Thoracic aorta (tissue), 2 donors: ENCODE measurements at places on chromosomes 6 and 20. TPM values are rescaled to one million over a fixed set of nuclear protein-coding genes. Genes with fewer than 3 reads are reported as not detected.

PPP1R3G gene
- total RNA-seq, result 3.7 TPM

DNA sequence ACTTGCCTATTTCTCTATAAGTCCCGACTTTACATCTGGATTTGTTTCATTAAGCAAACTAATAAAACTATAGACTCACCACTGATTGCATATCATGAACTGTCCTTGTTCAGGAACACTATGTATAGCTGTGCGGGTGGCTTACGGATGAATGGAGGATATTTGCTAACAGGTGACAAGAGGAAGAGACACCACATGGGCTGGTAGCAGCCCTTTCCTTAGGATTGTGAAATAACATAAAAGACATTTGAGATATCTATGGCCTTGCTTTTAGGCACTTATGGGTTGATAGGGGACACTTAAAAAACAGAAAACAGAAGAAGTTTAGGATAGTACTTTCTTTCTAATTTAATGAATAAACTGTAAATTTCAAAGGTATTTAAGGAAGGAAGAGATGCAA is 5.0 kb upstream of the CAP2 start:
- peaks cover 3% of the 10 kb centered on the region for H3K4me1 ChIP-seq
- H3K4me3 ChIP-seq, result no peak overlapping the region
- DNase-seq, result no peak
- H3K27ac ChIP-seq, result no peak overlapping the region

DNA sequence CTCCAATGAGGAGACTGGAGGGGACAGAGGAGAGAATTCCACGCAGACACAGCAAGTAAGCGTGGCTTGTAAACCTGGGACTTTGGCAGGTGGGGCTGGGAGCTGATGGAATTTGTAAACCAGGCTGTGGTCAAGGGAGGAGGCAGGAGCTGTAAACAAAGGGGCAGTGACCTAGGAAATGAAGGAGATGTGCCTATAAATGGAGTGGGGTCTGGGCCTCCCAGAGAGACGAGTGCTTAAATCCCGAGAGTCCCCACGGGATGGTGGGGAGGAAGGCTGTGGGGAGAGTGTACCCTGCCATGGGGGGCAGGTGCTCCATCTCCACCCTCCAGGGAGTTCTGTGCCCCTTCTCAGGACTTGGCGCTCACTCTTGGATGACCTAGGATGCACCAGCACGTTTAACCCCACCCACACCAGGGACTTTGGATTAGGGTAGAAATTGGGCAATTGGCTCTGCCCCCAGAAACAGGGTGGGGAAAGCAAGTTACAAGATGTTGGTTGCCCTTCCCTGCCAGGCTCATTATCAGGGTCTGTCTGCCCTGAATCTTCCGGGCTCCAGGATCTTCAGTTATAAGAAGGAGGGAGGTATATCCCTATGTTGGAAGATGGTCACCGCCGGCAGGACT is 4.0 kb upstream of the DHX16 start:
- no peak overlapping the region for H3K27ac ChIP-seq
- no peak overlapping the region for H3K4me3 ChIP-seq
- peaks cover 29% of the 10 kb centered on the region for H3K4me1 ChIP-seq

GRCh38 chr6:109794201-109794923 is 103.3 kb downstream of the FIG4 start:
- no peak overlapping the region for H3K27ac ChIP-seq
- H3K27me3 ChIP-seq, result no peaks in the 10 kb centered on the region
- peaks cover 13% of the 10 kb centered on the region for H3K4me1 ChIP-seq
- no peak overlapping the region for H3K4me3 ChIP-seq

DACT2 gene
- 0.28 TPM for total RNA-seq

GRCh38 chr6:44951253-44951747 is 376.8 kb upstream of the RUNX2 start:
- no peak overlapping the region for H3K4me3 ChIP-seq
- H3K27me3 ChIP-seq, result no peaks in the 10 kb centered on the region
- no peaks in the 10 kb centered on the region for H3K4me1 ChIP-seq
- no peaks in the 10 kb centered on the region for H3K36me3 ChIP-seq

- H3K36me3 ChIP-seq, result no peaks in the 10 kb centered on the region
- peak overlapping the region; percentile 96 for H3K27ac ChIP-seq
- H3K4me3 ChIP-seq, result peak overlapping the region; percentile 46
- H3K4me1 ChIP-seq, result peaks cover 42% of the 10 kb centered on the region
- DNase-seq, result no peak
Measured at GRCh38 chr6:160358225-160359119, 10.3 kb downstream of the SLC22A3 start.

NFS1 gene
- 19.4 TPM for total RNA-seq

DNA sequence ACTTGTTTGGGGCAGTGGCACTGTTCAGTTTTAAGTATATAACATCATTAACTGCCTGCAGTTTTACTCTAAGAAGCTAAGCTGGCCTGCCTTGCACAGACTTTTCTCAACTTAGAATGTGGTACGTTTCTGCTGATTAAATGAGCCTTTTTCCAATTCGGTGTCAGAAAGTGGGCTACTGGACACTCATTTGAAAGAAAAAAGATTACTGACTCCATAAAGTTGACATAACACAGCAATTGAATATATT is 2.1 kb downstream of the ZMYND8 start:
- H3K4me1 ChIP-seq, result peaks cover 92% of the 10 kb centered on the region
- no peak overlapping the region for H3K4me3 ChIP-seq
- no peak for DNase-seq
- peak overlapping the region; percentile 97 for H3K27ac ChIP-seq
- H3K27me3 ChIP-seq, result no peaks in the 10 kb centered on the region

TREM2 gene
- total RNA-seq, result 9.8 TPM

OPRL1 gene
- total RNA-seq, result 1.1 TPM

DNA sequence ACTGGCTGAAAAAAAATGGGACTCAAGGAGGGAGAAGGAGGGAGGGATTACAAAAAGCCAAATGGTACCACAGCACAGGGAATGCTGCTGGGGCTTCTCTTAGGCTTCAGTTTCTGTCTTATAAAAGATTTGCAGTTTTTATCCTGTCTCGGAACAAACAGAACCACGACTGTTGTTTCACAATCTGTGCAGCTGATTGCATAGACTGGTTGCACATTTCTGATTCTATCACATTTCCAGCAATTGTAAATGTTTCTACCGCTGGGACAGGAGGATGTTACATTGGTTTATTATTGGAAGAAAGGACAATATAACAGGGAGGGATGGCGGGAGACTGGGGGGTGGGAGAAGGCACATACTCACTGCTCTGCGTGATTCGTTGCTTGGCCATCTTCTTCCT is 73.5 kb upstream of the ARID1B start:
- H3K36me3 ChIP-seq, result no peaks in the 10 kb centered on the region
- H3K4me1 ChIP-seq, result no peaks in the 10 kb centered on the region
- DNase-seq, result no peak
- no peak overlapping the region for H3K27ac ChIP-seq

GRCh38 chr20:24933266-24933908 is 15.7 kb upstream of the CST7 start:
- no peak for DNase-seq
- no peaks in the 10 kb centered on the region for H3K36me3 ChIP-seq
- no peaks in the 10 kb centered on the region for H3K4me1 ChIP-seq
- H3K27ac ChIP-seq, result no peak overlapping the region
- no peaks in the 10 kb centered on the region for H3K27me3 ChIP-seq

- H3K4me1 ChIP-seq, result no peaks in the 10 kb centered on the region
- DNase-seq, result no peak
- no peak overlapping the region for H3K27ac ChIP-seq
- H3K27me3 ChIP-seq, result no peaks in the 10 kb centered on the region
- no peak overlapping the region for H3K4me3 ChIP-seq
Measured at GRCh38 chr6:45832063-45832462, 183.6 kb downstream of the CLIC5 start.

INSM1 gene
- not detected for total RNA-seq

DZANK1 gene
- total RNA-seq, result 3.7 TPM

SRMS gene
- total RNA-seq, result not detected

GRCh38 chr20:37921341-37921929 is 18.5 kb downstream of the VSTM2L start:
- H3K27ac ChIP-seq, result no peak overlapping the region
- H3K36me3 ChIP-seq, result no peaks in the 10 kb centered on the region
- H3K27me3 ChIP-seq, result no peaks in the 10 kb centered on the region
- DNase-seq, result no peak
- H3K4me1 ChIP-seq, result no peaks in the 10 kb centered on the region
- no peak overlapping the region for H3K4me3 ChIP-seq

GRCh38 chr20:20446425-20447015 is 78.6 kb downstream of the INSM1 start:
- H3K36me3 ChIP-seq, result no peaks in the 10 kb centered on the region
- no peaks in the 10 kb centered on the region for H3K27me3 ChIP-seq
- H3K27ac ChIP-seq, result no peak overlapping the region
- no peak for DNase-seq
- no peak overlapping the region for H3K4me3 ChIP-seq
- H3K4me1 ChIP-seq, result no peaks in the 10 kb centered on the region

DNA sequence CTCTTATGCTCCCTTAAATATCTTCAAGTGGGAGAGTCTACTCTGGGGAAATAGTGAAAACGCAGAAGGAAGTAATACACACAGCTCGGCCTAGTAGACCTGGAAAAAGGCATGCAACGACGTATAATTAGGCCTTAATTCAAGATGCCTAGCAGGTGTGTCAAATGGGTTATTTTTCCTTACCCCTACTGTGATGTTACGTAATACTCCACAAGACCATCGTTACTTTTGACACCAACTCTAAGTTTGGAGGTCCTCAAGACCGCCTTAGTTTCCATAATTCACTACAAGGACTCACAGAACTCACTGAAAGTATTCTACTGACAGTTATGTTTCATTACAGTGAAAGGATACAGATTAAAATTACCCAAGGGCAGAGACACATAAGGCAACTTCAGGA is 1024.3 kb upstream of the MAP3K7 start:
- DNase-seq, result no peak
- H3K4me1 ChIP-seq, result no peaks in the 10 kb centered on the region
- H3K27me3 ChIP-seq, result no peaks in the 10 kb centered on the region
- no peak overlapping the region for H3K27ac ChIP-seq
- no peaks in the 10 kb centered on the region for H3K36me3 ChIP-seq

DNA sequence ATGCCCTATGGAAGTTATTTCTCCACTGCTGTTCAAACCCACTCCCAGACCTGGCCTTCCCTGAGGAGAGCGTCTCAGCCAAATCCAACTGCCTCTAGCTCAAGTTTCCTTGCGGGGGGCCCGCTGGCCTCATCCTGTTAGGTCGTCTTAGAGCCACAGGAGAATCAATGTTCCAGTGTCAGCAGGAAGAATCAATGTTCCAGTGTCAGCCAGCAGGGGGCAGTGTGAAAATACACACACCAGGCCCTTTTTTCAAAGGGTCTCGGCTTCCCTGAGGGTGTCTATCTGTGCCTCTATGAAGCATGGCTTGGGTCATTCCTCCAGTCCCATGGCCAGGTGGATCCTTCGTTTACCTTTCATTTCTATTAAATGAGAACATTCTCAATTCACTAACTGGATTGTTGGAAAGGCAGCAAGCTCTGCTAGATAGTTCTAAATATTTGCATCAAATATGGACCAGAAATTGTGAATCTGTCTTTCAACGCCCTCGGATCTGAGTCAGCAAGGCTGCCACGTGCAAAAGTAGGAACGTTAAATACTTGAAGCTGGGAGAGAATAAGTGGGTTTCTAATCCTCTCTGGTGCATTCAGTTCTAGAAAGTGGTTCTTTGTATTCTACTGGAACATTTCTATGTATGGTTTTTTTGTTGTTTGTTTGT is 19.2 kb downstream of the PRND start:
- DNase-seq, result no peak
- no peak overlapping the region for H3K27ac ChIP-seq
- H3K4me1 ChIP-seq, result no peaks in the 10 kb centered on the region
- no peak overlapping the region for H3K4me3 ChIP-seq

GRCh38 chr20:38186788-38187221 is 21.7 kb upstream of the TGM2 start:
- H3K36me3 ChIP-seq, result no peaks in the 10 kb centered on the region
- DNase-seq, result no peak
- H3K27me3 ChIP-seq, result no peaks in the 10 kb centered on the region

GRCh38 chr20:22918286-22918983 is 116.7 kb upstream of the SSTR4 start:
- no peak for DNase-seq
- no peaks in the 10 kb centered on the region for H3K27me3 ChIP-seq
- no peak overlapping the region for H3K27ac ChIP-seq
- no peaks in the 10 kb centered on the region for H3K36me3 ChIP-seq

GRCh38 chr6:5328800-5329199 is 67.5 kb downstream of the FARS2 start:
- peaks cover 2% of the 10 kb centered on the region for H3K36me3 ChIP-seq
- H3K4me1 ChIP-seq, result peaks cover 3% of the 10 kb centered on the region
- H3K27me3 ChIP-seq, result no peaks in the 10 kb centered on the region
- H3K4me3 ChIP-seq, result no peak overlapping the region
- no peak for DNase-seq
- no peak overlapping the region for H3K27ac ChIP-seq

DNA sequence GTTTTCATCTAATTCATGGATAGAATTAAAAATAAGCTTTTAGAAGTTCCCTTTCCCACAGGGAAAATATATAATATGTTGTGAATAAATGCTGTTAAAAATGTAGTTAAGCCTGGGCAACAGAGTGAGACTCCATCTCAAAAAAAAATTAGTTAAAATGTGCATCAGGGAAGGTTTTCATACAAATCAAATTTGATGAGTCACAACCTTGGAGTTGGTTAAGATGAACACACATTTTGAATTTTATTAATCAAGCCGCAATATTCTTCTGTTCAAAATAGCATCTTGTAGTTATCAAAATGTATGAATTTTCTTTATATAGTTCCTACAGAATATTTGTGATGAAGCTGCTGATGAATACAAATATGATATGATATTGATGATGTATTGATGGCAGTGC is 30.9 kb upstream of the SERPINB9 start:
- no peaks in the 10 kb centered on the region for H3K36me3 ChIP-seq
- H3K27ac ChIP-seq, result no peak overlapping the region
- DNase-seq, result no peak

DNA sequence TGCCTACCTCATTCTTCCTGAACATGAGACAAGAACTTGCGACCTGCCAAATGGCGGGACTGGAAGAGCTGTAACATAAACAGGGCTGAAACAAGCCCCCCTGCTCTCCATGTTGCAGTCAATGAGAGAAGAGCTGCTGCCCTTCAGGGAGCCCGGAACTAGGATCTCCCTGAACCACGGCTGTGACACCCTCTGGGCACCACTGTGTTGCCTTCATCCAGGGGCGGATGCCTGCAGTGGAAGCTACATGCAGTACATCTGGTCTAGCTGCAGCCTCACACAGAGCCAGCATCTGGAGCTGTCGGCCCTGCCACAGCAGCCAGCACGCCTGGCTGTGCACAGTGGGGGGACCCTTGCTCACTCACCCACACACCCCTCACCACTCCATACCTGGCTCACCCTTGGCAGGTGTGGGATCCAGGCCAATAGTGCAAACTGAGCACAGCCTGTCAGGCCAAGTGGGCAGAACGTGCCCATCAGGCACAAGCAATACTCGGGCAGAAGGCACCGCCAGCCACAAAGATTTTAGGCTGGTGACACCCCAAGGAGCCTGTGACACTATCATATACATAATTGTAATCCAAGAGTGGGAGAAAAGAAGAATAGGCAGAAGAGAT is 451.3 kb downstream of the HTR1B start:
- no peaks in the 10 kb centered on the region for H3K36me3 ChIP-seq
- H3K27me3 ChIP-seq, result no peaks in the 10 kb centered on the region
- H3K4me1 ChIP-seq, result no peaks in the 10 kb centered on the region
- no peak overlapping the region for H3K4me3 ChIP-seq

CD24 gene
- 6.6 TPM for total RNA-seq

GRCh38 chr6:144776031-144776819 is 491.1 kb downstream of the UTRN start:
- no peak overlapping the region for H3K27ac ChIP-seq
- no peaks in the 10 kb centered on the region for H3K36me3 ChIP-seq
- DNase-seq, result no peak
- H3K27me3 ChIP-seq, result no peaks in the 10 kb centered on the region

- H3K4me3 ChIP-seq, result no peak overlapping the region
- H3K27me3 ChIP-seq, result no peaks in the 10 kb centered on the region
- DNase-seq, result no peak
- H3K4me1 ChIP-seq, result no peaks in the 10 kb centered on the region
Measured at GRCh38 chr6:164098857-164099267, 684.3 kb downstream of the QKI start.
